ENCODE measurements at places on chromosomes 3 and 15. TPM values are rescaled to one million over a fixed set of nuclear protein-coding genes. Genes with fewer than 3 reads are reported as not detected.

SLC28A2 gene
- not detected for total RNA-seq

TRIM71 gene
- total RNA-seq, result not detected

ALG1L2 gene
- not detected for total RNA-seq

GMPS gene
- 52.5 TPM for total RNA-seq

DNA sequence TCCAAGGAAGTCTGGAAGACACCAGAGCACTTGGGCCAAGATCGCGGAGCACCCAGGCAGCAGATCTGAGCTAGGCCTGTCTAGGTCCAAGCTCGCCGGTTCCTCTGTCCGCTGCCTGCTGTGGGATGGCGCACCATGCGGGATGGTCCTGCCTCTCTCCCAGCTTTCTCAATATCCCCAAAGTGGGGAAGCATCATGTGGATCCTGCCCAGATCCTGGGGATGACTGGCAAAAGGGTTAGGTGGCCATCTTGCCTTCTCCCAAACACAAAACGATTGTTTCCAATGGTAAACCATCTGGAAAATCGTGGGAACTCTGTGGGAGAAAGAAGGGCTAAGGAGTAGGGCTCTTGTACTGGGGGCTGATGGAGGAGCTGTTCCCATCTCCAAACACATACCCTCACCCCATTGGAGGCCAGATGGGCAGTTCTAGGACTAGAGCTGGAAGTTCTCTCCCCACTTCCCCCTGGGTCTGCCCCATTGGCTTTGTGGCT is 8.9 kb downstream of the PRKCD start:
- no peak for DNase-seq

- DNase-seq, result no peak
Observed at GRCh38 chr3:178558637-178559036, 22.4 kb downstream of the KCNMB2 start.

GRCh38 chr3:17979252-17979651 is 236.8 kb upstream of the TBC1D5 start:
- DNase-seq, result no peak

Measured in IMR-90 (cell line).